ENCODE measurements at places on chromosomes 6 and 20.
A peak's percentile ranks its signal among the peaks of the same experiment; 100 is the strongest.

DNA sequence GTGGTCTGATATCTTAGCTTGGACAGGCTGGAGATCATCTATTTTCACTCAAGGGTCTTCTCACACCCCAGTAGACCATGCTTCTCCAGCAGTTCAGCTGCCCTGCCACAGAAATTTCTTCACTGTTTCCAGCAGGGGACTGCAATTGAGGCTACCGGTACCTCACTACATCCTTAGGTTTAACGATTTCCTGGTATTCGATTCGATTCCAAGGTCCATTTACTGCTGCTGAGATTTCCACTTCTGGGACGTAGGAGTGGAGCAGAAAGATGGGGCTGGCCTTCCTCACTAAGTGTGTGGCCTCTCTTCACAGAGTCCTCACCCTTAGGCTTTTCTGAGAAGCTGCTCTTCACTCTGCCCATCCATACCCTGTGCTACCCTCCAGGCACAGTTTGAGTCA is 6.2 kb downstream of the VPS16 start:
- no peak for DNase-seq

GRCh38 chr6:79373880-79374279 is 139.4 kb upstream of the HMGN3 start:
- no peak for DNase-seq

DNA sequence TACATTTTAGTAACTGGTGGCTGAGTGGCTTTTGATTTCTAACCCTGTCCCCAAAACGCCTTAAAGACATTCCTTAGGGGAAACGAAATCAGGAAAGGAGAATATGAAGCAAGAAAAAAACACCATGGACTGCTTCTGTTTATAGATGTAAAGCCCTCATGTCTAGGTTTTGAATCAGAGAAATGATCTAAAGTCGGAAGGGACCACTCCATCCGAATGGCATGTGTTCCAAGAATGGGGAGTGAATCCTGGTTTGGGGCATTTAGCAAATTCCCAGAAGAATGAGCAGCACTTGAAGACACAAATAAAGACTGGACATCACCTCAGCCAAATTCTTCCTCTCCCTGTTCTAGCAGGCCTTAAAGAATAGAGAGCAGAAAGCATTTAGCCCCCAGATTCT is 65.6 kb downstream of the CAP2 start:
- no peak for DNase-seq

- no peak for DNase-seq
Measured at GRCh38 chr20:46214824-46215488, 93.3 kb downstream of the CDH22 start.

DNA sequence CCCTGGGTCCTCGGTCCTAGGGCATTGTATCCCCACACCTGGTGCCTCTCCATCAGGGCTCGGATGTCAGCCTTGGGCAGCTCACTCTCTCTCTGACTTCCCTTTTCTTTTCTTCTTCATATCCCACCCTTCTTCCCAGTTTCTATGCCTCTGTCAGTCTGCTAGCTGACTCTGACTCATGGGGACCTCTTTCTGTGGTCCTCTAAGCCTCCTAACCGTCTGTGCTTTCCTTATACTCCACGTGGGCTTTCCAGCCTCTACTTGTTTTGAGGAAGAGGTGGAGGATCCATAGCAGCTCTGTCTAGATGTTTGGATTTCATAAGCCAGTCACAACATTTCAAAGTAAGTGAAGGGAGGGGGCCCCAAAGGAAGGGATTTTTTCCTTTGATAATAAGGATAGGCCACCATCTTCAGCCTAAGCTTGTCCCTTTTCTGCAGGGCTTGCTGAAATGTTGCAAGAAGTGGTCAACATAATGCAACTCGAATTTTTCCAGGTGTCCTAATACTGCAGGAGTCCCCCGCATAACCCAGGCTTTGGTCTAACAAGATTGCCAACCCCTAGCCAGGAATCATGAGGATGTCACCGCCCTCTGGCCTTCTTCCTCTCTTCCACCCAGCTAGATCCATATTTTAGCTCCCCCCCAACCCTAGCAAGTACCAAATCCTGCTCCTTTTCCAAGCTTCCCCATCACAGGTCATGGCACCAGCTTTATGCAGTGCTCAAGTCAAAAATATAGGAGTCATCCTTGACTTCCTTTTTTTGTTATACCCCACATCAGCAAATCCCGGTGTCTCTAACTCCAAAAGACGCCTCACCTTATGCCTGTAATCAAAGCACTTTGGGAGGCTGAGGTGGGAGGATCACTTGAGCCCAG is 8.7 kb upstream of the PLTP start:
- DNase-seq: no peak

DNA sequence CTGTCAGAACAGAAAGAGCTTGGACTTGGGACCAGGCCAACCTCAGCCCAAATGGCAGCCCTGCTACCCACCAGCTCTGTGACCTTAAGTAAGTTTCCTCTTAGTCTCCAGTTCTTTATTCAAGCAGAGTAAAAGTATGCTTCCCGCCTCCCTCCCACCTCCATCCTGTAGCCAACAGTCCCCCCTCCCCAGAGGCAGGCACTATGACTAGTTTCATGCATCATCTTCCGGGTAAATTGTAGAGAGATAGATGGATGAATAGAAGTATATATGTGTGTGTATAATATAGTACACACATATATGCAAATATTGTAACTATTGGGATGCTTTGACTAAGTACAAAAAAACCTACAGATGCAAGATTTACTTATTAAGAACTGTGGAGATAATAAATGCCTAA is 39.5 kb upstream of the B4GALT5 start:
- DNase-seq: no peak

DNA sequence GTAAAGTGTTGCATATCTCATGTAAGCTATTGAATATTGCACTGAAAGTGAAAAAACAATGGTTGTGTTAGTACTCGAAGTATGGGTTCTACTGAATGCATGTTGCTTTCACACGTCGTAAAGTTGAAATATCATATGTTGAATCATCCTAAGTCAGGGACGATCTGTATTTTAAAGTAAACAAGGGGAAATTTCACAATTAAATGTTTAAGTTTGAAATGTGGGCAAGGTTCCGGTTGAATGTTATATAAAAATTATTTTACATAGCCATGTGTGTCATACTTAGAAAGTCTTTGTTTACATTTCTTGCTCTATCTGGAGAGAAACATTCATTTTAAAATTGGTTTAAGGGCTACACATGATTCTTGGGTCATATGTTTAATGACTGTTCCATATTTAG is 76.8 kb downstream of the AKAP7 start:
- DNase-seq: no peak

GRCh38 chr6:129773304-129773703 is 63.3 kb upstream of the ARHGAP18 start:
- no peak for DNase-seq

GRCh38 chr6:139534472-139535115 is 160.1 kb upstream of the CITED2 start:
- DNase-seq: peak; percentile 14

GRCh38 chr20:9949563-9949962 is 85.2 kb upstream of the ANKEF1 start:
- DNase-seq: no peak

GRCh38 chr20:1337441-1337840 is 8.5 kb upstream of the SDCBP2 start:
- DNase-seq: no peak

DNA sequence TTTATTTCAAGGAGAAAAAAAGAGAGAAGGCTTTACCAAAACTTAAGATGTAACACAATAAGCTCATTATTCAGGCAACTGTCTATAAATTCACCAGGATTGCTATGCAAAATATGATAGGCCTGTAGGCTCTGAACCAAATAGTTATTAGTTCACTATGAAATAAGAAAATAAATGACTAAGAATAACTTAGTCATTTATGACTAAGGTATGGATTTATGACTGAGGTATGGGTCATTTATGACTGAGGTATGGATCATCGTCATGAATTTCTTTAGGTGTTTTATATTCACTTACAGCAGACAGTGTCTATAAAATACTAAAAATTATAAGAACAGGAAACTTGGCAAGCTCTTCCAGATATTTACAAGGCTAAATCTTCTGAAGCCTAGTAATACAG is 52.1 kb upstream of the SNX9 start:
- no peak for DNase-seq

Measured in CD4-positive, alpha-beta T cell treated with Interleukin-17A for 4 hours (primary cell).